ENCODE measurements at places on chromosomes 3 and 15.

DNA sequence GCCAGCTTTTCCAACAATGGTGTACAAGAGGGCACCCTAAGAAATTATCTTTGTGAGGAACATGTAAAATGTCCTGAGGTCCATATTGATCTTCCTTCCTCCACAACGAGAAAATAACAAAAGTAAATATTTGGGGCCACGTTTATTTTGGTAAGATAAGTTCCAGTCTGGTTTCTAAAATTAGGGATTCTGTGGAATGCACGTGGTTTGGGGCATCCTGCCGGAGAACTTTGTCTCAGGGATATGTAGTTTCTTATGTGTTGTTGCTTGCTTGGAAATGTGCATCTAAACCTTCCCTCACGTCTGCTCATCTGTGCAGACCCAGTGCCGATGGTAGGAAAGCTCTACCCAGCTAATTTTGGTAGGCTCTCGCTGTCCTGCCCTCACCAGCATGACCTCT lies 62.8 kb downstream of the CTDSPL start:
- no peak for DNase-seq

DNA sequence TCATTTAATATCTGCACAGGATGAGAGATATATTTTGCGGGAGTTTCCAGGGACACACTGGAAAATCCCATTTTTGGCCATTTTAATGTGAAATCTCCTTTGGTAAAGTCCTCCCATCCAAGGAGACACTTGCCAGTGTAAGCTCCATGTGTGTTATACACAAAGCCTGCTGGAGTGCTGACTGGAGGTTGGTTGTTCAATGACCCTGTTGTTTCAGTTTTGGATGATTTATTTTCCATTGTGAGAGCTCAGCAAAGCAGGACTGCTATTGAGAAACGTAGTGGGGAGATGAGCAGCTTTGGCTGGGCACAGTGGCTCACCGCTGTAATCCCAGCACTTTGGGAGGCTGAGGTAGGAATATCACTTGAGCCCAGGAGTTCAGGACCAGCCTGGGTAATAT lies 127.7 kb downstream of the NUP210 start:
- DNase-seq, result no peak

DNA sequence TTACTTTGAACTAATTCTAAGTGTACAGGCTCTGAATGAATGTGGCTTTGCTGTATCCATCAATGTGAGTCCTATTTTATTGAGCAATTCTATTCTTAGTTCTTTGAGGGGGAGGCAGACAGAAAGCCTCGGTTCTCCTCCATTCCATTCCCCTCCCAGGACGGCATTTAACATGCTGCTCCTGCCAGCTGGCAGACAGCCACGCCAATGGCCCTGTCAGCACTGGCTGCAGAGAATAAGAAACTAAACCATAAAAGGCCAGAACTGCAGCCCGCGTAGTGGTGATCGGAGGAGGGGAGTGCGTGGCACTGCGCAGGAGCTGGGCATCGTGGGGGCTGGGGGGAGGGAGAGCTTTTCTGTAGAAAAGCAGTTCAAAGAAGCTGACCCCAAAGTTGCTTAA lies 76.0 kb upstream of the HACD2 start:
- DNase-seq, result peak; percentile 98

- no peak for DNase-seq
Measured at GRCh38 chr3:4235690-4236089, 67.5 kb upstream of the SETMAR start.

GRCh38 chr15:23484870-23485269 lies 37.8 kb upstream of the GOLGA6L2 start:
- no peak for DNase-seq

DNA sequence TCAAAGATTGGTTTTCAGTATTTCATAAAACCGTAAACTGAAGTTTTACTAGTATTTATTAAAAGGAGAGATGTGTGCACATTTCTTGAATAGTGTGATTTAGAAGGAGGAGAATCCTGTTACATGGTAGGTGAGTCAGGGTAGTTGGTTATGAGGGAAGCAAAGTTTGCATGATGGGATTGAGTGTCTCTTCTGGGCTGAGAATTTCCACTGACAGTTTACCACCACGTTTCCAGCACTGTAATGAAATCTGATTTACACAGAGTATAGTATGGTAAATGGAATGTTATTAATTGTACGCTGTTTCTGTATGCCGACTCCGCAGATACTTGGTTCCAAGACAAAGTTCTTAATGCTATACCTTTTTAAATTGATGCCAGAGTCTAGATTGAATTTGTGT lies 1.6 kb downstream of the NECTIN3 start:
- no peak for DNase-seq

DNA sequence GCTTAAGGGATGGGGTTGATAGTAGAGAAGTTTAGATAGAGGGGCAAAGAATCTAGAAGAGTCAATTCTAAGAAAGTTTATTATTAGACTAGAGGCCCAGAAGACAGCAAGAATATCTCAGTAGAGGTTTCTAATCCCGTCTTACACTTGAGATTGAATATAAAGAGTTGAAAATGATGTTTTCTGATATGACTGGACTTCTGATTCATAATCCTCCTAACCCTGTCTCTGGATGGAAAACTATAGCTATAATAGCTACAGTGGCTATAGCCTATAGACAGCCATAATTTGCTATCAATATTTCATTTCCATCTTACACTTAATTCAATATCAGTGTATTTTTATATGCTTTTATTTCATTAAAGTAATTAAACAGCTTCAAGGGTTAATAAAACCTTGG lies 60.0 kb downstream of the GAP43 start:
- no peak for DNase-seq

GRCh38 chr15:31032961-31033371 lies 41.5 kb upstream of the MTMR10 start:
- peak; percentile 25 for DNase-seq

DNA sequence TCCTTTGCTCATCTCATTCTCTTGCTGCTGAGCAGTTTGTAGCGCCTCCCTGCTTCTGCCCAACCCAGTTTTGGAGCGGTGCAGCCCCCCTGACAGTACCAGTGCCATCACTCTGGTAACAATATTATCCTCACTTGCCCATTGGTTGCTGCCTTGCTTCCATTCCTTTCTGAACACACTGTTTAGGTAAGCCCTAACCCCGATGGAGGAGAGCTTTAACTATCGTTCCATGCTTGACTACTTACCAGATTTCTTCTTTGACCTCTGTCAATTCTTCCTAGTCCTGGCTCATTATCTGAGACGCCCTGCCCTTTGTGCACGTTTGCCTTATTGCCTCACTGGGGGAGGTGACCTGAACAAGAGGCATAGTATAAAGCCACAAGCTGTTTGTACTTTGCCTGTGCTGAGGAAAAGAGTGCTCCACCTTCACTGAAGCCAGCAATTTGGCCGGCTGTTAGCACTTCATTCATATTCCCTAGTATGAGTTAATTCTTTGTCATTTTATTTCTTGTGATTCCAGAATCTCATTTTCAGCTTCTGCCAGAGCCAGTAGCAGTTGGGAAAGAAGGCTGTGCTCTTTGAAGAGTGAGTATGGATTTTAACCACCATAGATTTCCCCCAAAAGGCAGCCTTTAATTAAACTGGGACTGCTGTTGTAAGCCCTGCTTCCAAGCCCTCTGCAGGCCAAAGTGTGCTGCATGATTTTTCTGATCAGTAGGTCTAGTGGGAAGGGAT lies 11.9 kb downstream of the ABHD6 start:
- peak; percentile 14 for DNase-seq

DNA sequence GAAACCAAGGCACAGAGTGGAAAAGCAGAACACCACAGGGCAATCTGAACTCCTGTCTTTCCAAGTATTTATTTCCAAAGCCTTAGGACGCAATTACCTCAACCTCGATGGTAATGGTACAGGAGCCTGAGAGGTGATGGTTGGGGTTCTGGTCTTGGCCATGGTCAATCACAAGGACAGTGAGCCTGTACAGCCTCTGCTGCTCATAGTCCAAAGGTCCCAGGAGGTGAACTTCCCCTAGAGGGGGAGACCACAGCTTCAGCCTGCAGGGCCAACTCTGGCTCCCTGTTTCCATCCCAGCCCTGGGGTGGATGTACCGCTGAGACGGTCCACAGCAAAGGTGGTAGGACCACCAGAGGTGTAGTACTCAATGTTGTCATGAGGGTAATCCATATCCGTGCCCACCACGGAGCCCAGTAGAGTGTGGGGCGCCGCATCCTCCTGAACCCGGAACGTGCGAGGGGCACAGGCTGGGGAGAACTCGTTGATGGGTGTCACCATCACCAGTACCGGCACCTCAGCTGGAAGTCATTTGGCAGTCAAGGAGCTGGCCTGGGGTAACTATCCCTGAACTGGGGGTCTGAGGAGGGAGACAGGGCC lies 6.1 kb downstream of the CDHR4 start:
- no peak for DNase-seq

GRCh38 chr3:20055020-20055775 lies 15.0 kb downstream of the KAT2B start:
- no peak for DNase-seq

DNA sequence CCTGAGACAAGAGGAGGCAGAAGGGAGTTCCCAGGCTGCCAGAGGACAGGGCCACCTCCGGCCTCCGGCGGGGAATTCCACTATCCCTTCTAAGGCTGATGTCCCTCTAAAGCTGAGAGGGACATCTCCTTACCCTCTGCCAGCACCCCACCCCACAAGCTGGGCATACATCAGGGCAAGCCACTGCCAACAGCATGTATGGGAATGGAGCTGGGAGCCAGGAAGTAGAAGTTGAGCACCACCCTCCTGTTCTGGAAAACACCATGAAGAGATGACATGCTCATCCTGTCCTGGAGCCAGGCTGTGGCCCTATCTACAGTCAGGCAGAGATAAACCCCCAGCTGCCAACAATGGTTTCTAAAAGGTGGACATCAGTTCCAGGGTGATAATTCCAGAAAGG lies 7.1 kb downstream of the PLCD1 start:
- DNase-seq, result no peak

DNA sequence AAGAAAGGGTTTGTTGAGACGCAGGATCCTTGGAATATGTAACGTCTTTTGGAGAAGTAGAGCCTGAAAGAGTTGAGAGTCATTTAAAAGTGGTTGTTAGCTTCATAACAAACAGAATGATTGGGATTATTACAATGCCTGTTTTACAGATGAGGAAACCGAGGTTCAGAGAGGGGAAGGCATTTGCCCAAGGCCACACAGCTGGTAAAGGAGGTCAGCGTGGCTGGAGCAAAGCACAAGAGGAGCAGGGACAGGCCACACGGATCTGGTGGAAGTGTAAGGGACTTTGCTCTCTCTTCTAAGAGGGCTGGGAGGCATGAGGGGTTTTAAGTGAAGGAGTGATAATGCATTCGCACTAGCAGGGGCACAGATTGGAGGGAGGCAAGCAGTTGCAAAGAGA lies 6.2 kb upstream of the OXTR start:
- no peak for DNase-seq

- DNase-seq, result no peak
Measured at GRCh38 chr3:170802164-170803151, 67.5 kb downstream of the RPL22L1 start.

- DNase-seq, result no peak
Measured at GRCh38 chr3:177745607-177746005, 548.3 kb upstream of the TBL1XR1 start.

DNA sequence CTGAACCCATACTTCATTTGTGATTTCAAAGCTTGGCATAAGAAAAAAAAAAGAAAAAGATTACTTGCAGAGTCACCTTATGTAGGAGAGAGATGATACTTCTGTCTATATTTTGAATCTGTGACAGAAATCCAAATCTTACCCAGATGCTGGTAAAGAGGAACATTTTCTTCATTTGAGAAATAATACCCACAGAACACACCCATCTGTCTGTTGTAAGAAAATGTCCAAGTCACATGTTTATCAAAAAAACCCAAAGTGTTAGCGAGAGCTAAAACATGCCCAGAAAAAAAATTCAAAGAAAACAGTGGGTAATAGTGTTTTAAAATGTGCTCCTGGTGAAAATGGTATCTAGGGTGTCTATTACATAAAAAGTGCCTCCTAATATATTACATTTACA lies 18.0 kb upstream of the RAP2B start:
- no peak for DNase-seq

- DNase-seq, result no peak
Measured at GRCh38 chr3:101292027-101292426, 28.3 kb downstream of the IMPG2 start.

DNA sequence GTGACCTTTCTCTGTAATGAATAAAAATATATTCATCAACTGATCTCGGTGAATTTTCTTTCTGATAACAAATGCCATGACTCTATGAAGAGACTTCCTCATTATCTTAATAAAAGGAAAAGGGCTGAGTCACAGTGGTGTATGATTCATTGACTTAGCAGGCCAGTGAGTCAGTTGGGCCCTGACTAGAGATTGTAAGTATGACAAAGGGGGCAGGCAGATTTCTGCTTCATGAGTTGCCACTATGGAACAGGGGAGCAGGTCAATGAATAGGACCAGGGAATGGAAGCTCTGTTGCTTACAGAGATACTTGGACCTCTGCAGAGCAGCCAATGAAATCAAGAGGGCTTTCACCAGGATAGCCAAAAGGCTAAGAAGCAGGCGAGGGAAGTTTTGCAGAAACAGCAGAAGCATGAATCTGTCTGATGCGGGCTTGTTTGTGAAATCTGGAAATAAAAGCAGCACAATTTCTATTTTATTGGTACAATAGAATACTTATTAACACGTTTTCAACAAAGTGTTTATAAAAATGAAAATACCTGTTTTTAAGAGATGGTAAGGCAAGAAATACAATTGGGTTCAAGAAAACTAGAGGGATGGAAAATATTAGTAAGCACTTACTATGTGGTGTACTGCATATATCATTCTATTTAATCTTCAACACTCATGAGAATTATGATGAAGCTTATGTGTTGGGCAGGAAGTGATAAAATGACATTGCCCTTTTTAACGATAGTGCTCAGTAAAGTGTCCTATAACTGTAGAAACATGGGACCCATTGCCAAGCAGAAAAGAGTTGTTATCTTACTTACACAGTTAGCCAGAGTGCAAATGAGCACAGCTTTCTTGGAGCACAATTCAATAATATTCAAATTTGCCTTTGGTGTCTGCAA lies 169.8 kb upstream of the MYRIP start:
- DNase-seq, result no peak

- DNase-seq, result no peak
Measured at GRCh38 chr3:37991823-37992222, 1.2 kb downstream of the VILL start.

GRCh38 chr3:178837512-178837911 lies 234.1 kb downstream of the ZMAT3 start:
- DNase-seq, result no peak

- DNase-seq, result no peak
Measured at GRCh38 chr3:133984975-133985374, 44.8 kb downstream of the SLCO2A1 start.

DNA sequence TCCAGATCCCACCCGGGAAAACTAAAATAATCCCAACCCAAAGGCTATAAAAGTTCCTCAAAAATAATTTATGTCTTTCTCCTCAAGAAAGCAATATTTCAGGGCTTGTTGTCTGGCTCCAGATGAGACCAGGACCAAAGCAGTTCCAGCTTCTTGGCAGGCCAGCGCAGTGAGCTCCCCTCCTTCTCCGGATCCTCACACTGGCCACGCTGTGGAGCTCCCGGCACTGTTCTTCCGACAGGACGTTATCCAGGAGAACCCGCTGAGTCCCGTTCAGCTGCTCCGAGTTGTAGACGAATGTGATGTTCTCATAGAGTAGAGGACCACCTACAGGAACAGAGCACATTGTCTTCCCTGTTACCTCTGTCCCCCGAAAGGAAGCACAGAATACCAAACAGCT lies 146.3 kb downstream of the P3H2 start:
- no peak for DNase-seq
